Dorsolateral prefrontal cortex (tissue), 122 donors: ENCODE measurements at places on chromosomes 1 and 21.

GRCh38 chr21:28644762-28645161 is 347.9 kb downstream of the LTN1 start:
- no peak for DNase-seq

GRCh38 chr1:14476170-14476955 is 122.1 kb upstream of the KAZN start:
- no peak for DNase-seq

DNA sequence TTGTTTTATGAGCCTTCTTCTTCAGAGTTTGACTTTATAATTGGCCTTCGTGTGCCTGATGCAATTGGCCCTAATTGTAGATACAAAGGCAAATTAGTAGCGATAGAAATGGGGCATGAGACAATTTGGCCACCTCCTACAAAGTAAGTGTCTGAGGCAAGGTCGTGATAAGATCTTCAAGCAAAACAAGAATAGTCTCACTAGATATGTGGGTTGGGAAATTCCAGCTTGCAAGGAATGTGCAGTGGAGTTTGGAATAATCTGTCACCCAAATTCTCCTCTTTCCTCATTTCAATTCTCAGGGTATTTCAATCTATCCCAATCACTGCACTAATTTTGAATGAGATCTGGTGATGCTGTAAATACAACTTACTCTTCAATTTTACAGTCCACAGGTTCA is 11.4 kb upstream of the TSNAX start:
- no peak for DNase-seq

- no peak for DNase-seq
Observed at GRCh38 chr1:68973459-68974244, 476.8 kb upstream of the DEPDC1 start.

- DNase-seq, result peak; percentile 57
Observed at GRCh38 chr1:181541947-181542346, 58.6 kb downstream of the CACNA1E start.

GRCh38 chr1:247812637-247813036 is 11.3 kb downstream of the OR14A16 start:
- DNase-seq, result no peak

GRCh38 chr1:85042413-85042812 is 5.9 kb downstream of the MCOLN3 start:
- no peak for DNase-seq

DNA sequence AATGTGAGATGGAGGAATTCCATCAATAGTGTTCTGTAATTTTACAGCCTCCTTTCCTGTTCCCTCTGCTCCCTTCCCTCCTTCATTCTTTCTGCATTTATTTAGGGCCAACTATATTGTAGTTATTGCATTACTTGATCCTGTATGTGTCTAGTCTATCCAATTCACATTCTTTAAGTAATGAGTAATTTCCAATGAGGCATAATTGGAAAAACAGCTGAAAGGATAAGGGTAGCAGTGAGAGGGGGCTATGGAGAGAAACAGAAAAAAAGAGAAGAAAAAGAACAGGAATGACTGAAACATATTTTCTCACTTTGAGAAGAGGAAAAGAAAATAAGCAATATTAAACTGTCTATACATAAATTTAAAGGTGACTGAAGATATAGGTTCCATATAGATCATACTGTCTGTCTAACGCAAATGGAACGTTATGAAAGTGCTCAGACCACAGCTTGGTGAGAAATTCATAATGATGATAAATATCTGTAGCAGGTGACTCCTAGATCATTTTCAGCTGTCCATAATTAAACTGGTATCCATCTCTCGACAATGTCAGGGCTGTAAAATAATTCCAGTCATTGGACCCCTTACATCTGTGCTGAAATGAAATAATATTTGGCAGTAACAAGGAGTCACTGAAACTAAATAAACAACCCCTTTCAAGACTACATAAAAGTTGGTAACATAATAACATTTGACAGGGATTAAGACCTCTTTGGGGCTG is 61.8 kb downstream of the SPAG17 start:
- no peak for DNase-seq

- DNase-seq, result no peak
Observed at GRCh38 chr1:56202796-56203492, 376.4 kb downstream of the PLPP3 start.

GRCh38 chr1:9629445-9630201 is 21.9 kb upstream of the PIK3CD start:
- no peak for DNase-seq

DNA sequence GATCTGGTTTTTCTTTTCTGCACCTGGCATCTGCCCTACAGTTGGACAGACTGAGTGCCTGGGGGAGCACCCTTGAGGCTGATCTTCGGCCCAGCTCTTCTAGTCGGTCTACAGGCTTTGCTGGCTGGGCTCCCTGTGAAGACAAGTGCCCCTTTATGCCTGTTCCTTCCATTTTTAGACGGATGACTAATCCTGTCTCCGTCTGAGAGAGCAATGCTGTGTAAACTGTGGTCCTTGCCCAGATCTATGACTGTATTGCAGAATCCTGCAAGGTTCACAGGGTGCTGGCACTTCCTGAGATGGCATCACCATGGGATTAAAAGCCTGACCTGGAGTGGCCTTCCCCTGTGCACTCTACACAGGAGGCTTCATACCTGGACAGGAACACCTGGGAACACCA is 47.6 kb upstream of the SAMD13 start:
- DNase-seq, result peak; percentile 82

GRCh38 chr1:55604179-55604578 is 389.0 kb upstream of the USP24 start:
- DNase-seq, result no peak

GRCh38 chr1:17833661-17834501 is 78.7 kb downstream of the ACTL8 start:
- DNase-seq, result no peak

DNA sequence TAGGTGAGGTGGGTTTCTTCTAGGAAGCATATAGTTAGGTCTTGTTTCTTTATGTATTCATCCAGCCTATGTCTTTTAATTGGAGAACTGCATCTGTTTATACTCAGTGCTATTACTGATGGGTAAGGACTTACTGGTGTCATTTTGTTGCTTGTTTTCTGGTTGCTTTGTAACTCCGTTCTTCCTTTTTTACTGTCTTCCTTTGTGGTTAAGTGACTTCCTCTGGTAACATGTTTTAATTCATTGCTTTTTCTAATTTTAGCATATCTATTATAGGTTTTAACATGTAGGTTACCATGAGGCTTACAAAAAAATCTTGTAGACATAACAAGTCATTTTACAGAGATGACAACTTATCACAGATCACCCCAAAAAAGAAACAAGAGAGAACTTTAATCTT is 160.8 kb downstream of the VAV3 start:
- no peak for DNase-seq

GRCh38 chr21:32918478-32919120 is 107.1 kb upstream of the OLIG2 start:
- no peak for DNase-seq

GRCh38 chr1:114010433-114011184 is 31.3 kb downstream of the OLFML3 start:
- DNase-seq, result no peak

GRCh38 chr21:45573452-45574035 is 31.3 kb upstream of the SLC19A1 start:
- no peak for DNase-seq
